T-helper 9 cell (primary cell): ENCODE measurements at places on chromosomes 6 and 20.

DNA sequence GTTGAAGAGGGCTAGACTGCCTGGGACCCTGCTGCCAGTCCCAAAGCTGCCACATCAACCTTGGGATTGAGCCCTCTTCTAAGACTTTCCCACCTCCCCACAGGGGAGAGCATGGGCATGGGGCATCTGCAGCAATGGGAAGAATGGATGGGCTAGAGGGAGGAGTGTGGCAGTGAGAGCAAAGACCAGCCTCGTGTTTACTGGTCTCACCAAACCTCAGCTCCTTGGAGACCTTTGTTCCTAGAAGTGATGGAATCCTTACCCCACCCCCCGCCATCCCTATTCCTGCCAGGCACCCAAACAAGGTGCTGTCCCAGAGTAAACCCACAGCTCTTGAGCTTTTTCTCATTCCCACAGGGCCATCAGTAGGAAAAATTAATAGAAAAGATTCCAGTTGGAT lies 20.0 kb upstream of the ARMC12 start:
- no peak for DNase-seq

DNA sequence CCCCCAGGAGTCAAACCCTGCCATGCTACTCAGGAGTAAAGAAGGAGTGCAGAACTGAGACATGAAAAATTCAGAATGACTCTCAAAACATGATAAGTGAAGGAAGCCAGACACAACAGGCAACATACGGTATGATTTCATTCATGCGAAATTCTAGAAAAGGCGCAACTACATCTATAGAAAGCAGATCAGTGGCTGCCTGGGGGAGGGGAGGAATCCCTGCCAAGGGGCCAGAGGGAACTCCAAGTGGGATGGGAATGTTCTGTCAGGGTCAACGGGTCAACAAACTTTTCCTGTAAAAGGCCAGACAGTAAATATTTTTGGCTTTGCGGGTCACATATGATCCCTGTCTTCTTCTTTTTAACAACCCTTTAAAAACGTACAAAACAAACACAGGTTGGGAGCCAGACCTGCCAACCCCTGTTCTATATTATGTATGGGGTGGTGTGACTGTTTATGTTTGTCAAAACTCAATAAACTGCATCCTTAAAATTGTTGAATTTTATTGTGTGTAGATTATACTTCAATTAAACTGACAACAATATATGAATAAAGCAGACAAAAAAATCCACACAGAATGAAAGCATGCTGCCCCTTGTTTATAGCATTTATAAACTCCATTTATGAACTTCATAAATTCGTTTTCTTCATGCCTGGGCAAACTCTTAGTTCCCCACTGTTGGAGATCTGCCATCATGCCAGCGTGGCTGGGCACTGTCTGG lies 56.6 kb upstream of the TRAF3IP2 start:
- no peak for DNase-seq

- DNase-seq = no peak
Observed at GRCh38 chr20:18405826-18406225, 61.0 kb downstream of the DZANK1 start.

DNA sequence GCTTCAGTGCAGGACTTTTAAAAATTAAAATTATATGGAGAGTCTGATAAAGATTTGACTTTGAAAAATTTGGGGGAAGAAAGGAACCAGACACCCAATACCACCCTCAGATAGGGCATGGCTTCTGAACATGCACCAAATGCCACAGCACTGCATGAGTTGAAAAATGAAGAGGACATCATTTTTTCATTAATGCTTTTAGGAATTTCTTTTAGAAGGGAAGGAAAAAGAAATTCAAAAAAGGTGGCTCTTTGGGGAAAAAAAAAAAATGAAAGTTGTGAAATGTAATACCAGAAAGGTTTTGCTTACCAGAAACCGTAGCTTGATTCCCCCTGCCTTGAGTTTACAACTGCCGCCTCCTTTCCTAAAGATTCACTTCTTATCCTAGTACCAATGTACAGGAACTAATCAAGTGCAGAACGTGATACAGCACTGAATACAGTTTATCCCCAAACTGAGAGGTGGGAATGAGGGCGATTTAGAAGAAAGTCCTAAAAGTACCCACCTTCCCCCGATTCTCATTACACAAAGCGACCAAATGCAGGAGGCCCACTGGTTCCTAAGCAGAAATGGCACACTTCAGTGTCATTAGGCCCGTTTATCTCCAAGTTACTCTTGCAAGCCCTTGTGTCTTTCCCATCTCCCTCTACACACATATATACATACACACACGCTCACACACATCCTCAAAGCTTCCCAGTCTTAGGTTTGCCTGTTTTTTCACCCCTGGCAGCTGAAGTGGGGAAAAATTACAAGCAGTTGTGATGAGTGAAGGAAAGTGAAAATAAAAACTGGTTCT lies 2.8 kb downstream of the PPP1R10 start:
- DNase-seq = no peak

GRCh38 chr6:42331019-42331418 lies 113.4 kb upstream of the MRPS10 start:
- no peak for DNase-seq

GRCh38 chr6:70957284-70957617 lies 391 bp upstream of the B3GAT2 start:
- DNase-seq = no peak

DNA sequence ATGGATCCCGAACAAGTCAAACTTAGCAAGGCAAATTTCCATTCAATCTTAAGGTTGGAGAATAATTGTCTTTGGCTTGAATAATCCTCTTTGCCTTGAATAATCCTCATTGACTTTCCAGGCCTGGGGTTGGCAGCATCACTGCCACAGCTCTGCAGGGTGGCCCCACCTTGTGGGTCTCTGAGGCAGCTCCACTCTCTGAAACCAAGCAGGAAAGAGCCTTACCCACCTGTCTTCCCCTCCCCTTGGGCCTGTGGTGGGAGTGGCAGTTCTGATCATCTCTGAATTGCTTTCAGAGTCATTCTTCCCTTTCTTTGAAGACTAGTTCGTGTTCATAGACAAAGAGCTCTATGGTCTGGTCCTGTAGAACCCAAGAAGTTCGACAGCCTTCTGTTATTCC lies 47.5 kb downstream of the KCNQ5 start:
- no peak for DNase-seq
